Stimulated activated naive B cell treated with anti-CD40 and anti-IgM and Interleukin-4, amounts not matched to agents 10 μg/mL and 1 μg/mL and 100 μg/mL, for 72 hours (primary cell): ENCODE measurements at places on chromosomes 13 and 19.

GRCh38 chr13:46173656-46174055, 8.3 kb downstream of the LCP1 start:
- peak; percentile 54 for DNase-seq

GRCh38 chr13:27952876-27953675, 16.0 kb downstream of the CDX2 start:
- no peak for DNase-seq

- DNase-seq = no peak
These were observed 34.3 kb upstream of the SHKBP1 start for GRCh38 chr19:40542202-40542859.

GRCh38 chr13:99969453-99969918, 2.1 kb downstream of the ZIC5 start:
- no peak for DNase-seq

- peak; percentile 83 for DNase-seq
These were observed 47.3 kb upstream of the GPR183 start for GRCh38 chr13:99354371-99354951.

DNA sequence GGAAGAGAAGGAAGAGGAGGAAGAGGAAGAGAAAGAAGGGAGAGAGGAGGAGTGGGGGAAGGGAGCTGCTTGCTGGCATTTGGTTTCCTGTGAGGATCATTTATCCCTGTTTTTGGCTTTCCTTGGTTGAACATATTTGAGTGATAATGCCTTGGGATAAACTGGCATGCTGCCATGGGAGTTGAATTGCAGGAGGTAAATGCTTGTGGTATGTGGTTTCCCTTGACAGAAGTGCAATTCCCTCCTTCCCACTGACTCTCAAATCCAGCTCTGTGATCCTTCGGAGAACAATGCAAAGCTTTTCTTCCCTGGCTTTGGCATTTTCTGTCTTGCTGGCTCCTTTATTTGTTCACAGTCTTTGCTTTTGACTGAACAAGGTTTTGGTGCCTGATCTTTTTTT, 27.2 kb upstream of the CBY2 start:
- DNase-seq = no peak

GRCh38 chr13:101916108-101916774, 463.8 kb downstream of the ITGBL1 start:
- DNase-seq = no peak

DNA sequence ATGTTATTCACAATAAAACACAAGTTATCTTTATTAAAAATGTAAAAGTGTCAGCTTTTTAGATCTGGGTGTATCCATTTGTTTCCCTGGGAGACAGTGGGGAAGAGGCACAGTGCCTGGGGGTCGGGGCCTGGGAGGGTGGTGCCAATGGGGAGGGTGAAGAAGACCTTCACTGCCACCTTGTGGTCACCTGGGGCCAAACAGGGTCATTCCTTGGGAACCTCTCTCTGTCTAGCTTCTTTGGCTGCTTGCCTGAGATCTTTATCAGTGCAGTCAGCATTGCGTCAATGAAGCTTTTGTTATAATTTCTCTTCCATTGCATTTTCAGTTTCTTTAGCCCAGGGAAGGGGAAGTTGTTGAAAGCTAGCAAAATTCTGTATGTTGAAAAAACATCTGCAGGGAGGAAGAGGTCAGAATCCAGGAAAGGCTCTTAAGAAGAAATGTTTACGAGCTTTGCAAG, 39.1 kb downstream of the PCDH8 start:
- DNase-seq = peak; percentile 30

DNA sequence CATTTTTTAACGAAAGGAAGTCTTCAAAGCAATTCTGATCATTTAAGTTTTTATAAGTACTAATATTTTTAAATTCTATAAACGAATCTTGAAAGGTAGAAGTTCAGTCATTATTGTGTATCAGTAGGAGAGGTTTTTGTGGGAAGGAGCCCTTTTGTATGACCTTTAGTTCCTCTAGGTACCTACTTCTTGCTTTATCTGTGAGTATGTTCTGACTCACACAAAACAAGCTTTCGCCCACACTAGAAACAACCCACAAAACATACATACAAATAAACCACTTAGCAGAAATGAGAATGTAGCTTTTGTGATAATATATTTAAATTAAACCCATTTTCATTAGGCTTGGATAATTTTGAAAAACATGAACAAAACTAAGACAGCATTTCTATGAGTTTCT, 27.8 kb downstream of the ERCC5 start:
- DNase-seq = no peak

DNA sequence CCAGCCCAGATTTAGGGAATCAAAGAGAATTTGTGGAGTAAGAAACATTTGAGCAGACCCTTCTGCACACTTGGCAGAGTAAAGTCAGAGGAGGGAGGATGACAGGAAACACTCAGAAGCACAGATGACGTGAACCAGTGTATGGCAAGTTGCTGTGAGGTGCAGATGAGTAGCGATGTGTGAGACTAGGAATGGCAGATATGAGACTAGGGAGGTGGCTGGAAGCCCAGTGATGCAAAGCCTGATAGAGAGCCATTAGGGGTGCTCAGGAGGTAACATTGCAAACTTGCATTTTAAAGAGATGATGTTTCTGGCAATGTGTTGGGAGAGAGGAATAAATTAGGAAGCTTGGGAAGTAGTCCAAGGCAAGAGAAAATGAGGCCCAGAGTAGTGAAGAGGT, 44.0 kb downstream of the PCDH17 start:
- DNase-seq = no peak

DNA sequence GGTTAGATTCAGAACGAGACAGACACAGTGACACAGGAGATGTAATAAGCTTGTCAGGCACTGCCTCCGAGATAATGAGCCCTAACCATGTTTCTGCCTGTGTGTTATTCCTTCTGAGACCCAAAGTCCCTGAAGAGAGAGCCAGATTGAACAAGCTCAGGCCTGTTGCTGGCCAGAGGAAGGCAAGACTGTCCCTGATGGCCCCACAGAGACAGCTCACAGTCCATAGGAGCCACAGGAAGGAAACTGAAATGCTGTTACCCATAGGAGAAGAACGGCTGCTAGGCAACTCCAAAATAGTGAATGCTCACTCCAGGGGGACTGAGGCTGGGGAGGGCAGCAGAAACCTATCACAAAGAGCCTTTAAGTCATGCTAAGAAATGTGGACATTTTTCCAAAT, 31.8 kb upstream of the RFXAP start:
- no peak for DNase-seq

GRCh38 chr19:49469828-49470614, 4.0 kb upstream of the FLT3LG start:
- peak; percentile 91 for DNase-seq

DNA sequence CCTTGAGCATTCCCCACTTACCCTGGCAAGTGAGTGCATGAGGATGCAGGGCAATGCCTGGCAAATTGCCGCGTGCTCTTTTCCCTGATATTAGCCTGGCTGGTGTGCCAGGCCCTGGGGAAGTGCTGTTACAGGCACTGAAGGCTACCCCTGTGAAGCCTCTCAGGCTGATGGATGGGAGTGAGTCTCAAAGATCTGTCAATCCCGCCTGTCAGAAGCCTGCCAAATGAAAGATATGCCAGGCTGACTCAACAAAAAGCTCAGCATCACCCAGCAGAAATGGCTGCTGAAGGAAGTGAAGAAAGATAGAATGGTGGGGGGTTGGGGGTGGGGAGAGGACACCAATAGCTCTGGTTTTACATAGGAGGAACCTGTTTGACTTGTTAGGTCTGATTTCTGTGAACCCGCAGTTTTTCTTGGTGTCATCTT, 112.1 kb downstream of the LACC1 start:
- no peak for DNase-seq

DNA sequence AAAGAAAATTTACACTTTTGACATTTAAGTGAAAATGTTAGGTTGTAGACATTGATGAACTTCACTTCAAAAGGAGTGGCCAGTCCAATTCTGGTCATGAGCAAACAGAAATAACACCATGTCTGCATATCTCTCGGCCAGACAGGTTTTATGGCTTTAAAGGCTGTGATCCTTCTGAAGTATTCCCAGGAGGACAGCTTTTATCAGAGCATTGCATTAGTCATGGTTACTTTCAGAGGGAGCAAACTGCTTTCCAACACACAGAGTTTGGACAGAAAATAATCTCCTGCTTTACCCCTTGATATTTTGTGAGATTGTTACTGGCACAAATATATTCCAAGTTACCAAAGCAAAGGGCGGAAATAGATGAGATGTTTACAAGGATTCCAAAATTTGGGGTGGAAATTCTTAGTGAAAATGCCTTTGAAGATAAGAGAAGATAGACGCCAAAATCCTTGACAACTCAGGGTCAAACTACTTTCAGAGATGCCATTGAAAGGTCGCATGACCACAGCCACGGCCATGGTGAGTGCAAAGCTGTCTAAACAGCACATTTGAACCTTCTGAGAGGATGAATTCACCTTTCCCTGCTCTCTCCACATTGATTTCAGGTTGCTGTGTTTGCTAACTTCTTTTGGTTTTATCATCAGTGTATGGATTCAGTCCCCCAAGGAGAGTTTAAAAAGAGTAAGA, 584.5 kb upstream of the SGCG start:
- DNase-seq = no peak

DNA sequence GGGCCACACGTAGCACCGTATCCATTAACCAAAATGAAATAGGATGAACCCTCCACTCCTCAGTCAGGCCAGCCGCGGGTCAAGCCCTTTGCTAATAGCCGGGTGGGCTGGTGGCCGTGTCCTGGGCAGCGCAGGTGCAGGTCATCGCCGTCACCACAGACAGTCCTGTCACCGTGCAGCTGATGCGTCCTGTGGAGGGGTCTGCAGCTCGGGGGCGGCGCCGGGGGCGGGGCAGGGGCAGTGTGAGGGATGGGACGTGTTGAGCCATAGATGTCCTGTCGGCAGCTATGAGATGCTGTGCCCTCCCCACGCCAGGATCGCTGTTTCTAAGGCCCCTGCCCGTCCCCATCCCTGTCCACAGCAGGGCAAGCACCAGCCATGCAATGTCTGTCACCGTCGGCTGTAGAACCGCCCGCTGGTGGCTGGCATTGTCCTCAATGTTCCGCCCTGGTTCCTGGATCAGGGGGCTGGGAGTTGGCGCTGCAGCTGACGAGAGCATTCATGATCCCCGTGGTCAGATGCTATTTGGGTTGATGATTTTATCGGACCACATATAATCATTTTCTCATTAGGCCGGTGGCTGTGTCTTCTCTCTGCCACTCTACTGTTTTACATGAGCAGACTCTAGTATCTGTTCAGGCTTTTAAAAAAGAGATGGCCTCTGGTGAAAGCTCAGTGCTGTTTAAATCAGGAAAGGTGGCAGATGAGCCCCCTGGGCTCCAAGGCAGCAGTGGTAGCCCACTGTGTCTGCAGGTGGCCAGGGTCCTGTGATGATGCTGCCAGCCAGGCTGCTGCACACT, 126.1 kb downstream of the KDM4B start:
- DNase-seq = no peak

DNA sequence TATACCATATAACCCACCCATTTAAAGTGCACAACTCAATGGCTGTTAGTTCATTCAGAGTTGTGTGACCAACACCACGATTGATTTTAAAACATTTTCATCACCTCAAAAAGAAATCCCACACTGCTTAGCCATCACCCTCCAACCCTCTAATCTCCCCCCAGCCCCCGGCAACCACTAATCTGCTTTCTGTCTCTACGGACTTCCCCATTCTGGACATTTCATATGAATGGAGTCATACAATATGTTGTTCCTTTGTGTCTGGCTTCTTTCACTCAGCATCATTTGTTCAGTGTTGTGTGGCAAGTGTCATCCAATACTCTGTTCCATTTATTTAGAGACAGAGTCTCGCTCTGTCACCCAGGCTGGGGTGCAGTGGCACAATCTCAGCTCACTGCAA, 4.0 kb upstream of the PNMA8B start:
- DNase-seq = no peak

GRCh38 chr19:38949580-38950367, 19.0 kb downstream of the MRPS12 start:
- DNase-seq = peak; percentile 78

DNA sequence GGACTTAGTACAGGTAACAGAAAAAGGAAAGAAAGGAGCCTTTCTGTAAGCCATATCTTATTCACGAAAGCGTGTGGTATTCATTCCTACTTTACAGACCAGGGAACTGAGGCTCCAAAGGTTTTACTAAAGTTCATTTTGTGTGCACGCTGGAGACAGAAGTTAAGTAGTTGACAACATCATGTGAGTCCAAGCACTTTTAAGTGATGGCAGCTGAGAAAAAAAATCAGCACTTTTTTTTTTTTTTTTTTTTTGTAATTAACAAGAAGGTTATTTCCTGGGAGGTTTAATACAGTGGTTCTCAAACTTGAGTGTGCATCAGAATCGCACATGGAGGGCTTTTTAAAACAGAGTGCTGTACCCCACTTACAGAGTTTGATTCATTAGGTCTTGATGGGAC, 2.0 kb downstream of the DNAJC3 start:
- DNase-seq = no peak

DNA sequence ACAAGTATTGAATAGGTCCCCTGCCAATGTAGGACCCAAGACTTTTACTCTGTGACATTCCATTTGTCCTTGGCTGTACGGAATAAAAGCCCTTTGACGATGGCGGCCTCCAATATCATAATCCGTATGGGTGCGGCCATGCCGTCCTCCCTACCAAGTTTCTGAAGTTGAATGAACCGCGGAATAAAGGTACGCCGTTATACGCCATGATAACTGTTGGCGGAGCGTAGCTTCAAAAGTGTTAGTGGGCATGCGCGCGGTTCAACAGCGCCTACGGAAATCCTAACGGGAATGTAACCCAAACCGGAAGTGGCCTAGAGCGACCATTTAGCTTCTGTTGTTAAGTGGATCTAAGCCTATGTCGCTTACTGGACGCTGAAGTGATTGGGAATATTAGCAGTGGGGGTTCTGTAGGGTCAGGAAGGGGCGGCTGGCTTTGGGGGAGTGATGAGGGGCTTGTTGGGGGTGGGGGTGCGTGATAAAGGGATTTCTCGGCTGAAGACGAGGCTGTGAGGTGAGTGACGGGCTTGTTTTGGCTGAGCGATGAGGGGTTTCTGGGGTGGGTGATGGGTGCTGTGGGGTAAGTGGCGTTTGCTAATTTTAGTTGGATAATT, at the start of gene ZNF175:
Gene ZNF175, plus strand, starts transcription at position 322 of the 614 bp plus-strand sequence. CDS start 2,047 bp downstream, outside the sequence.
- DNase-seq = peak; percentile 87

- DNase-seq = no peak
These were observed 75.9 kb downstream of the ATP11A start for GRCh38 chr13:112765731-112766130.

DNA sequence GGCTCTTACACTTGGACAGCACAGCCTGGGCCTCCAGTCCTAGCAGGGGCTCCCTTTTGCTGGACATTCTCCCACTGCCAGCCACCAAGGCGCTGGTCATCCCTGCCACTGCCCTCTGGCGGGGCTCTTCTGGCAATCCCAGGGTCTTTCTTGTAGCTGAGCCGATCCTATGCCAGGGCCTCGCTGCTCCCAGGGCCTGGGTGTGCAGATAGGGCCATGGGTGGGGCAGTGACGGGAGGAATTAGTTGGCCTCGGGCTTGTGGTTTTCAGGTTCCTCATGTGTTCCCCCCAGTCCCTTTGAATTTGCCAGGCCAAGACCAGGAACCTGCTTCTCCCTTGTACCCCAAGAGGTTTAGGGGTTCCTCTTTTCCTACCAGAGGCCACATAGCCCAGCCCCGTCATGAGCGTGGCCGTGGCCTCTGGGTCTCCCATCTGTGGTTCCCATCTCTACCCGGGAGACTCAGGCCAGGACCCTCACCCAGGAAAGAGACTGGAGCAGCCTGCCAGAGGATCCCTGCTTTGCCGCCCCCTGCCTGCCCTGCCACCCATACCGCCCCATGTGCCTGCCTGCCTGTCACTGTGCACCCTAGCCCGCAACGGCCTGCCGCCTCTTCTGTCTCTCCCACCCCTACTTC, 26.2 kb downstream of the TMED1 start:
- DNase-seq = no peak

GRCh38 chr19:44608391-44608821, 5.0 kb upstream of the IGSF23 start:
- no peak for DNase-seq

GRCh38 chr19:13022859-13023636, 27.8 kb downstream of the NFIX start:
- no peak for DNase-seq

GRCh38 chr13:76973920-76974617, 17.8 kb upstream of the CLN5 start:
- DNase-seq = no peak
